A172 (cell line): ENCODE measurements at places on chromosomes 5 and 9. TPM values are rescaled to one million over a fixed set of nuclear protein-coding genes. Genes with fewer than 3 reads are reported as not detected.

DNA sequence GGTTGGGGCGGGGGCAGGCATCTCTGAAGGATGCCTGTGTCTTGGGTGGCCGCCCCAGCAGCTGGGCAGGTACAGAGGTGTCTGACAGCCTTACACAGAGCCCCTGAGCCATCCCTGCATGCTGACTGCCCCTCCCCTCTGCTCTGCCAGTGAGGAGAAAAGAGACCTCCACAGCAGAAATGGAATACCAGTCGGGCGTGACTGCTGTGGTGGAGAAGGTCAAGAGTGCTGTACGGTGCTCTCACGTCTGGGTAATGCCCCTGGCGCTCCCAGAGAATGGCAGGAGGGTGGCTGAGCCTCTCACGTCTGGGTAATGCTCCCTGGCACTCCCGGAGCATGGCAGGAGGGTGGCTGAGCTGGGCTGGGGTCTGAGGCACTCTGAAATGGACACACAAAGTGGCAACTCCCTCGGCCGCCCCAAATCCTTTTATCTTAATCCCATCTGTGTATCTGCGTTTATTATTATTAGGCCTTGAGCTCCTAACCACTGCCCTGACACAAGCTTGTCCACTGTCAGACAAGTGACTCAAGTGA is 2.5 kb upstream of the RABL6 start:
- DNase-seq: no peak

DNA sequence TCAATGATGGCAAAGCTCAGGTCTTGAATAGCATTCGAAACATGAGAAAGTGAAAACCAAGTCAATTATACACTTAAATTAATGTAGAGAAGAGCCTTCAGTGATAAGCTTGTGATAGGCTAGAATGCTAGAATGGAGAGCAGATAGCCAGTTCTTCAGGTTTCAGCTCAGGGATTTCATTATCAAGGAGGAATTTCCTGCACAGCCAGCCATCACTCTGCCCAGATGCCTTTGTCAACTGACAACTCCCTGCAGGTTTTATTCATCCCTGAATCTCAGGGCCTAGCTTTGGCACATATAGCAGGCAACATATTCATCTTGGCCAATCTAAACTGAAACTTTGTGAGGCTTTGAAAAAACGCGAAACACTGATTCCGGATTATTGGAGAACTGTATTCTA is 199.3 kb upstream of the CDH6 start:
- DNase-seq: no peak

GRCh38 chr9:13137426-13137825 is 142.1 kb downstream of the MPDZ start:
- DNase-seq: no peak

FRRS1L gene
- total RNA-seq: not detected in 2 replicates

THBS4 gene
- 0.05 and 1.2 TPM in 2 replicates for total RNA-seq

DNA sequence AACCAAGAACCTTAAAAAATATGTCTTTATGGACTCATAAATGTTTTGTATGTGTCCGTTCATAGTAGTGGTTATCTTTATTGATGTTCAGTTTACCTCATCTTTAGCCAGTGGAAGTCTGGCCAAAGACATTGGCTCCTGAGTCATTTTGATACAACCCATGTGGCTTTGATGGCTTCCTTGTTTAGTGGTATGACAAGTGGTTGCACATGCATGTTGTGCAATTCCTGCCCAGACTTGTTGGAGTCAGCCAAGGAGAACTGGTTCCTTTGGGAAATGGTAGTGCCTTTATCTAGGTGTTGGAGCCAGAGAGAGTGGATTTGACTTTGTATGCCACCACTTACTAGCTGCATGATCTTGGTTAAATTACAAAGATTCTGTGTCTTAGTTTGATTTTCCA is 94.3 kb downstream of the RPS23 start:
- DNase-seq: no peak

DNA sequence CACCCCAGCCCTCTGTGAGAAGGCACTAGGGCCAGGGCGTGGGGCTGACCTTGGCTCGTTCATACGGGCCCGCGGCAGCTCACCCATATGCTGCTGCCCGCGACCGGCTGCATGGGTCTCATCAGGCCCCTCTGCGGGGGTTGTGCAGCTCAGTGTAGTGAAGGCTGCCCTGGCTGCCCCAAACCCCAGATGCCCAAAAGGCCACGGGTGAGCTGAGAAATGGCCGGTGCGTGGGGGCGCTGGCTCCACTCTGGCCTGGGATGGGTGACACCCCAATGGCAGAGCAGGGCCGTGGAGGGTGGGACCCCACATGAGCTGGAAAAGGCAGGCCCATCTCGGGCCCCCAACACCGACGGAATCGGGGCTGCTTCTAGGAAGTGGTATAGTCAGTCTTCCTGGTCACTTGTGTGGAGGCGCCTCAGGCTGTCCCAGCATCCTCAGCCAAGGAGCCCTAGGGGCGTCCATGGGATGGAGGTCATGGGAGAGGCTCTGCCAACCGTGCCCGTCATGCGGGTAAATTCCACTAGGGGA is 19.4 kb upstream of the LRRC14B start:
- DNase-seq: no peak

GRCh38 chr5:132388244-132389050 is 18.9 kb downstream of the SLC22A5 start:
- peak; percentile 74 for DNase-seq

DNA sequence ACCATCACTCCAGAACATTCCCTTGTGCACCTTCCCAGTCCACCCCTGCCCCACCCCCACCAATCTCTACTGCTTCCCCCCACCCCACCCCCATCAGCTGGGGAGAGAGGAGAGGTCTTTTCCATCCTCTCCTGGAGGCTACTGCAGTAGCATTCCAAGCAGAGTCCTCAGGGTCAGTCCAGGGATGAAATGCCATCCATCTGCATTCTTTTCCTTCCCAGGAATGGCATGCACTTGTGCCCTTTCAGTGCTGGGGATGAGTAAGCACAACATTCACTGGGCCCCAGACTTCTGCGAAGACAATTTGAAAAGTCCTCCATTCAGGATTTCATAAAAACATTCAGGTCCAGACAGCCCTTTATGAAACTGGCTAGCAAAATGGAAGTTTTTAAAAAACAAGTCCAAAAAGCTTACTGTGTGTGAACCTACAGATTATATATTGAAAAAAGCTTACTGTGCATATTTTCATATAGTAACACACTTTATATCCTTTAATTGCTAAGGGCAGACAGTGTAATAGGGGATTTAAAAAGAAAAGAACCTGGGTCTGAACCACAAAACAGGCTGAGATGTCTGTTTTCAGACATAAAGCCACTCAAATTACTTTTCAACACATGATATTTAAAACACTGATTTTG is 50.0 kb upstream of the GOLPH3 start:
- DNase-seq: peak; percentile 84

DNA sequence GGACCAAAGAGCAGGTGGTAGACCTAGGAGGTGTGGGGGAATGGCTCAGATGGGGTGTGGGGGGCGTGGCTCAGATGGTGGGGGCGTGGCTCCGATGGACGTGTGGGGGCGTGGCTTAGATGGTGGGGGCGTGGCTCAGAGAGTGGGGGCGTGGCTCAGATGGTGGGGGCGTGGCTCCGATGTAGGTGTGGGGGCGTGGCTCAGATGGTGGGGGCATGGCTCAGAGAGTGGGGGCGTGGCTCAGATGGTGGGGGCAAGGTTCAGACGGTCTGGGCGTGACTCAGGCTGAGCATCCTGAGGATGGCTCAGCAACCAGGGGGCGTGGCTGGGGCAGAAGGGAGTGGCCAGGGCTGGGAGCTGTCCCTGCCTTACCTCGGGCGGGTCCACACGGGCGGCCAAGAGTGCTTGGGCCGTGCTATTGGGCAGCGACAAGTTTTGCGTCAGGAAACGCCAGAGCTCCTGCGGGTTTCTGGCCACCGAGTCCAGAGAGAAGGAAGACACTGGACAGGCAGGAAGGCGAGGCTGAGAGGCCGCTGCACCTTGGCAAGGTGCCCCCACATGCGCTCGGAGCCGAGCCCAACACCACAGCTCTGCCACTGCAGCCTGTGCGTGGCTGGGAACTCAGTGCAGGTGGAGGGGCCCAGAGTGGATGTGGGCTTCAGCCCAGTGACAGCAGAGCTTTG is 5.9 kb downstream of the ABCA2 start:
- peak; percentile 95 for DNase-seq

DNA sequence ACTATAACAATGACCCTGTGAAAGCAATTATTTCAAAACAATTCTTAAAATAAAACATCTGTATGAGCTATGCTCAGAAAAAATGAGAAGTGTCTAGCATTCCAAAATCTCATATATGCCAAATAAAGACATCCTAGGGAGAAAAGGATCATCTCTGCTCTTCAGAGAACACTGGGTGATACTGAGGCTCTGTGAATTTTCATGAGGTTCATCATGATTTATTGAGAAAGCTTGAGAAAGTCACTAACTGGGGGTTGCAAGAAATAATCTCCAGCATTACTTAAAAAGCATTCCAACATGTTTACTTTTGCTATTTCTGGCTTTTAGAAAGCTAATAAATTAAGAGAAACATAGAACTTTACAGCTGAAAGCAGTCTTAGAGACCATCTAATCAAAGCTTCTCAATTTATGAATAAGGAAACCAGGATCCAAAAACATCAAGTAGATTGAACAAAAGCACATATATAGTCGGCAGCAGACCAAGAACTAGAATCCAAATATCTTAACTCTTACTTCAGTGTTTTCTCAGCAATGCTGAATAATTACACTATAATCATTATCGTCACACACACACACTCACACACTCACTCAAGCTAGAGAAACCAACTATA is 372.8 kb downstream of the NR2F1-AS1 start:
- no peak for DNase-seq

SPAG8 gene
- 0.21 and 0.29 TPM in 2 replicates for total RNA-seq

DNA sequence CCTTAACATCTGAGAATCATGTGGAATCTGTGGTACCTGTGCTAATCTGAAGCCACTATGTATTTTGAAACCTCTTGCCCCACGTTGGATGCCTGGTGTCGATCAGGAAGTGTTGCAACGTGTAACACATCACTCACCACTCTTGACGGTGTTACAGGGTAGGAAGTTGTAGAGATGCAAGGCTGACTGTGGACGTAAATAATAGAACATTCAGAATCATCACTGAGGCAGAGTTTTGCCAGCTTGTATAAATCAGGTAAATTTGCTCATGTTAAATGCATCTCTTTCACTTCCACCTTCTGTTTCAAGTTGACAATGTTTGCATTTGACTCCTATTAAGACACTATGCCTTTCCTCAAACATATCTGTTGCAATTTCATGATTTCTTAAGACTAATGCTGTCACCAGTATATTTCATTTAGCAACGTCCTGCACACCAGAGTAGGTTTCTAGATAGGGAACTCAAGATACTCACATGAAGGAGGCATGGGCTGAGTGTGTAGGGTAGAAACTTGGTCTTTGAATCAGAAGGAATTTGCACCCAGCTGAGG is 38.1 kb downstream of the BASP1 start:
- DNase-seq: no peak

- no peak for DNase-seq
Measured at GRCh38 chr5:36494841-36495601, 111.4 kb upstream of the SLC1A3 start.

GRCh38 chr5:132850066-132850465 is 16.2 kb downstream of the GDF9 start:
- DNase-seq: no peak

GRCh38 chr9:7146582-7146981 is 388.8 kb downstream of the KDM4C start:
- DNase-seq: no peak

GRCh38 chr9:134497283-134497860 is 144.2 kb upstream of the COL5A1 start:
- DNase-seq: no peak

IFNA21 gene
- not detected in 2 replicates for total RNA-seq

GRCh38 chr5:63923914-63924313 is 38.3 kb downstream of the HTR1A start:
- no peak for DNase-seq

LCN9 gene
- not detected in 2 replicates for total RNA-seq

GRCh38 chr5:1095302-1095989 is 16.4 kb downstream of the SLC12A7 start:
- DNase-seq: no peak

DNA sequence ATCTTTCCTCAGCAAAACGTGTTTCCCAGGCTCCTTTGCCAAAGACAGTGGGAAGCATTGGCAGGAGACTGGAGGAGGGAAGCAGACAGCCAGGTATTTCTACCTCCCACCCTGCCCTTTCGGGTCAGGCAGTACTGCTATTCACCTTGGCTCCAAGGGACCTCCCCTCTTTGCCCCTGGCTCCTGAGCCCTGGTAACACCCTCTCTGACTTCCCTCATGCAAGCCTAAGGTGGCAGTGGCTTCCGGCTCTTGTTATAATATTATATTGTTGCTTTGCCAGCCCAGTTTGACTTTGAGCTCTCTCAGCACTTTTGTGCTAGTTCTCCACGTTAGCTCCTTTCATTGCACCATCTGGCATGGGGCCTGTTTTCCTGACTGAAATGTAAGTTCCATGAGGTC is 81.6 kb upstream of the IFNK start:
- no peak for DNase-seq

MRPS2 gene
- 52.5 and 54.2 TPM in 2 replicates for total RNA-seq

PCDHGB2 gene
- total RNA-seq: 0.34 and 1.6 TPM in 2 replicates

GRCh38 chr5:119400245-119400644 is 44.4 kb downstream of the TNFAIP8 start:
- DNase-seq: peak; percentile 75

DNA sequence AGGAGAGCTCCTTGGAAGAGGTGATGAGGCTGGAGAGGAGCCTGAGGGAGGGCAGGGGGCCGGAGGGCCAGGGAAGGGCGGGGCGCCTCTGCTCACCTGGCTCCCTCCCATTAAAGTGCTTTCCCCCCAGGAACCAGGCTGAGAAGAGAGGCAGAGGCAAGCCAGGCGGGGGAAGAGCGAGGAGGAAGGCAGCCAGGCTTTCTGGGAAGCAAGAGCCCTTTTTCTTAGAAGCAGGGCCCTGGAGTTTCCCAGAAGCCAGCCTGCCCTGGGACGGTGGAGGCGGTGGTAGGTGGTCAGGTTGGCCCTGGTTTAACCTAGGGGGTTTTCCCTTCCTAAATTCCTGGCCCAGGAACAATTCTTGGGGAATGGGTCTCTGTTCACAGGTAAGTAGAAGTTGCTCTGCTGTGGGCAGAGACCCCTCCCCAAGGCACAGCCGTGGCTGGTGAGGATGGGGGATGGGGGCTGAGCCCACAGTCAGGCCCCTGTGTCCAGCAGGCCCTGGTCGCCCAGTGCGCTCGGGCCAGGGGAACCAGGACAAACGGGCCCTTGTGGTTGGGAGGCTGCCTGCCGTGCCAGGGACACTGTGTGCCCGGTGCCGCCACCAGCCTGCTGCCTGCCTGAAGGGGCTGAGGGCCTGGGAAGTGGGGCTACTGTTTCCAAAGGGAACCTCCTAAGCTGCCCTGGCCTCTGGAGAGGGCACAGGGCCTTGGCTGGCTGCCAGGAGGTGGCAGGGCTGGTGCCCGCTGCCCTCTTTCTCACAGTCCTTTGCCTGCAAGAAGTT is 16.6 kb upstream of the RALGDS start:
- DNase-seq: no peak

GRCh38 chr9:68975365-68976043 is 38.4 kb downstream of the PRKACG start:
- DNase-seq: no peak

DNA sequence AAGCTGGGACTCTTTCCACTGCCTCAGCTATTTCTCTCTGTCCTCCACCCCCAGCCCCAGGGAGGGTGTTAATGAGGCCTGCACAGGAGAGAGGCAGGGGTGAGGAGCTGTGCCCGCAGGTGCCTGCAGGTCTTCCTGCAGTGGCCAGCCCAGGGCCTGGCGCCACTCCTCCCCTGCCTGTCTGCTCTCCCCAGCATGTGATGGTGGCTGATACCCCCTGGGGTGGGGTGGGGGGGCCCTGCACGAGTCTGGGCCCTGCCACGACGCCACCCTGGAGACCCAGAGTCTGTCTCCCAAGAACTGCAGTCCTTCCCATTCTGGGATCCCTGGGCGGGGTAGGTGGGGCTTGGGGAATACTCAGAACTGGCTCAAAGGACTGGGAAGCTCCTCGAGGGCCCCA is 166.4 kb upstream of the SMIM23 start:
- no peak for DNase-seq

CDC20B gene
- 0.07 TPM in 1 of 2 replicates, not detected in the other for total RNA-seq
